Activated CD8-positive, alpha-beta memory T cell treated with anti-CD3 and anti-CD28 coated beads for 1 hour (primary cell): ENCODE measurements at places on chromosomes 16 and 17.

DNA sequence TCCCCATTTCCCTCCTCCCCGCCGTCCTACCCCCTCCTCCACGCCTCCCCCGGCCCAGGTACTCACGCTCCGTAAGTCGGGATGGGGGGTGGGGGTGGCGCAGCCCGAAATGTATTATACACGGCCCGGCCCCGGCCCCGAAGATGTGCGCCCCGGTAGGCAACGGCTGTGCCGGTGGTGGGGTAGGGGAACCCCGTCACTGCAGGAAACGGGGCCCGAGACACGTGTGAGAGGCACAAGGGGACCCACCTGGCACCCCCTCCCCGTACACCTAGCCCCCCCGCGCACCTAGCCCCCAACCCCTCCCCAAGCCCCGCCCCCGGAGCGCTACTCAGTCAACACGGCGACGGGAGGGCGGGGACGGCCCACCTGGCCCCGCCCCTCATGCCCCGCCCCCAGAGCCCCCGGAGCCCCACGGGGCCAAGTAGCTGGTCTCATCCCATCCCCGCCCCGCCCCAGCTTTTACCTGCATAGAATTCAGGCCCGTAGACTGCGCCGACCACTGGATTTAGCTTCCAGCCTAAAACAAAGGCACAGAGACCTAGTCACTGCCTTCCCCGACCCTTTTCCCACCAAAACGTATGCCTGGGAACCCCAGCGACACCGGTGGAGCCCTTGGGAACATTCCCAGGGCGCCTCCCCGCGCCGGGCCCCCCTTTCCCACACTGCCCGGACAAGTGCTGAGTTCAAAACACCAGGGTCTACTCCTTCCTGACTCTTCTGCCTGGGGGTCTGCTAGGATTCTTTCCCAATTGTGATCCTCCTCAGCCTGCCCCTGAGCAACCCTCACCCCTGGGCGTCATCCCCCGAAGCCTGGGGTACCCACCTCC, 22.8 kb downstream of the ENGASE start:
- DNase-seq, result no peak

DNA sequence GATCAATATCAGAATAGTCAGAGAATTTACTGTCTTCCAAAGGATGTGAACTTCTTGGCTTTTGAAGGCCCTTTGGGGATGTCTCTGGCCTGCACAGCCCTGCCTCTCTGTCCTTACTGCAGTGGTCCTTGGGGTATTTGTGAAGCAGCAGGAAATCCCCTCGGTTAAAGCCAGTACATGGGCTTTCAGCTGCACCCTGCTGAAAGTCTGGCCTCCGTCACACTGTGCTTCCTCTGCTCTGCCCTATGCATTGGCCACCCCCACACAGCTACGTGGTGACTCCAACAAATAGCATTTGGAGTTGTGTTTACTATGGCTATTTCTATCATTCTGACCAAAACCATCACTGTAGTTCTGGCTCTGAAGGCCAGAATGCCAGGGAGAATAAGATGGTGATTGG, 21.2 kb downstream of the SYCE1L start:
- no peak for DNase-seq

DNA sequence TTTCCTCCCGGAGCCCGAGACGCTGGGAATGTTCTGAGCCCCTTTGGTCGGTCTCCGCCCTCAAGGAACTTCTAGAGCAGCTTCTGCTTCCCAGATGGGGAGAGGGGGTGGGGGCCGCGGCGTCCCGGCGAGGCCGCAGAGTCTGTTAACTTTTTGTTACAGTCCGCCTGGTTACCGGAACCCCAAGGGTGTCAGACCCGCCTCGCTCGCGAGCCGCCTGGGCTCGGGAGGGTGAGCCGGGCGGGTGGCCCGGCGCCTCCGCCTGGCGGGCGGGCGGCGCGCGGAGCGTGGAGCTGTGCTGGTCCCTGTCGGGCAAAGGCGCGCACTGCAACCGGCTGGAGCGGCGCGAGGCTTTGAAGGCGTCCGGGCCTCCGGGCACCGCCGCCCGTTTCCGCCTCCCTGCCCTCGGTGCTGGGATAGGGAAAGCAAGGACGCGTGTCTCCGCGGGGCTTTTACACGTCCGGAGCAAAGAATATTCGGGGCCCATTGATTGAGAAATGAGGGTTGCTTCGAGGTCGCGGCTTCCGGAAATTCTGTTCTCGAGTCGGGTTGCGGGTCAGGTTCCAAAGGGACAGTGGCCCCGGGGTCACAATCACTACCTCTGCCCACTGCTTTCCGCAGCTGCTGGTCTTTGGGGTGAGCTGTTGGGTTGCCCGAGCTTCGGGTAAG, 1.7 kb downstream of the HS3ST3B1 start:
- DNase-seq, result peak; percentile 52

DNA sequence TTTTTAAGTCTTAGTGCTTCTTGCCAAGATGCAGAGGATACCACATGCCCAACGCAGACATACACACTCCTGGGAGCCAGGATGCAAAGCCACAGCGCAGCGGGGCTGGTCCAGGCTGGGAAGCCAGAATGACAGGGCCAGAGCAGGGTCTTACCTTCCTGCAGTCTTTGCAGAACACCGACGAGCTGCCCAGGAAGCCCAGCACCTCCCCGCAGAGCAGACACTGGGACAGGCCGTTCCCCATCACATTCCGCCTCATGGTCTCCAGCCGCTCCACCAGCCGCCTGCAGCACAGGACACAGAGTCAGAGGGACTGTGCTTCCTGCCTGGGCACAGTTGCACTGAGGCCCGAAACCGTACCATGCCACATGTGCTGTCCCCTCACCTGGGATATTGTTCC, 33.3 kb downstream of the RPH3AL start:
- DNase-seq, result no peak

DNA sequence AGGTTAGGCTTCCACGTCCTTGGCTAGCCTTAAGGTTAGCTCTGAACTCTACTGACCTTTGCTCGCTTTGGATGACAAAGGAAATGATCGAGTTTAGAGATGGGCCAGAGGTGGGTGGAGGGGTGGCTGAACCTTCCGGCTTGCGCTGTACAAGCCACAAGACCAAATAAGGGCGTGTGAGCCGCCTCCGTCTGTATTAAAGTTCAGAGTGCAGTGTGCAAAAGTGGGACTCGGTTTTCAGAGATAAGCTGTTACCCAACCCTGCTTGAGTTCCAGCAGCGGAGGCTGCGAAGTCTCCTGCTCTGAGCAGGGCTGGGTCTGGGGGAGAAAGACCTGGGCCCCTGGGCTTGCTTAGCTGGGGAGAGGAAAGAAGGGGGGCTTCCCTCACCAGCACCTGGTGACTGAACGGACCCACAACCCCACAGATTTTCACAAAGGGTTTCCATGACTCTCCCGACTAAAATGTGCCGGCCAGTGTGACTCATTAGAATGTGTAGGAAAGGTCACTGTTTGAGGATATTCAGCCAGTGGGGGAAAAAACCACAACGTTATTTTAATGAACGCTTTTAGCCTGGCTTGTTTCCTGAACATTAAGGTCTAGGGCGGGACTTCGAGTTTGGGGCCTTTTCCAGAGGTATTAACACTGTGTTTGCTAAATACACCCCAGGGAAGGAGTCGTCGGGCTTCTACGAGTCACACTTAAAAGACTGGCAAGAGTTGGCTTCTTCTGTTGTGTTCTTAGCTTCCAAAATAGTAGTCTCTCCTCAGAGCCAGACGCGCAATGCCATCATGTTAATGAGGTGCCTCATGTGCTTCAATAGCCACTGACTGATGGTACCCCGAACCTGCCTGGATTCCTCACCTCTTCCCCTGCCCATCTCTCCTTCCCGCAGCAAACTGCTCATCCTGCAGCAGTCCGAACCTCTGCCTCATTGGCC, 67.0 kb downstream of the CENPV start:
- DNase-seq, result peak; percentile 34

- DNase-seq, result no peak
Observed at GRCh38 chr17:19706791-19707727, 9.3 kb downstream of the SLC47A2 start.

- DNase-seq, result no peak
Observed at GRCh38 chr17:64006361-64007088, 8.4 kb downstream of the PRR29 start.

GRCh38 chr17:63911657-63912100, 621 bp upstream of the CSHL1 start:
- DNase-seq, result peak; percentile 21

DNA sequence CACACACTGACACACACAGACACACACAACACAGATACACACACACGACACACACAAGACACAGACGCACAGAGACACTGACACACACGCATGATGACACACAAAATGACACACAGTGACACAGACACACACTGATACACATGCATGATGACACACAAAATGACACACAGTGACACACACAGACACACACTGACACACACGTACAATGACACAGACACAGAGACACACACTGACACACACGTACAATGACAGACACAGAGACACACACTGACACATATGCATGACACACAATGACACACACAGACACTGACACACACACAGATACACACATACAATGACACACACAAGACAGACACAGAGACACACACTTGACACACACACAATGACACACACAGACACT, 10.3 kb downstream of the CACNG1 start:
- no peak for DNase-seq

DNA sequence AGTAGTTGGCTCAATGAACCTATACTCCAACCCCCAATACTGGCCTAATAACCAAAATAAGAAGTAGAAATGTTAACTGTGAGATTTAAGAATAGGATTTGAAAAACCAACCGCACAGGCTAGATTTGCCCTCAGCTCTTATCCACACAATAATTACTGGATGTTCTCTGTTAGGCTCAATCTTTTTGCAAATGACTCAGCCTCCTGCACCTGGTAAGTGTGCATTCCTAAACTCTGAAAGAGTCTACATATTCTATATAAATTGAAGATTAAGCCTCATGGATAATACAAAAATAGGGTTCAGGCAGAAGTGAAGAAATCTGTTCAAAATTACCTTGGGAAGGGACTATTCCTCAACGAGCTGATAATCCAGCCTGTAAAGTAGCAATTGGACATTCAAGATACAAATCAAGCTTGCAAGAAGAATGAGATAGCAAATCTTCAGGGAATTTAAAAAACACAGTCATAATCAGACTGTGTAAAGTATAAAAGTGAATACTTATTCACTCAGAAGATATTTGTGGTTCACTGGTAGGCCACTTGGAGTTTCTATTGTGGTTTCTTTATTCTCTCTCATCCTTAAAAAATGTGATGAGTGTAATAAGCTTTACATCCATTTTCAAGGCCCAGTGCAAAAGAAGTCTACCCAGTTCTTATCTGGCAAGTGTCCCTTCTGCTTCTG, 931.9 kb upstream of the SOX9 start:
- no peak for DNase-seq

DNA sequence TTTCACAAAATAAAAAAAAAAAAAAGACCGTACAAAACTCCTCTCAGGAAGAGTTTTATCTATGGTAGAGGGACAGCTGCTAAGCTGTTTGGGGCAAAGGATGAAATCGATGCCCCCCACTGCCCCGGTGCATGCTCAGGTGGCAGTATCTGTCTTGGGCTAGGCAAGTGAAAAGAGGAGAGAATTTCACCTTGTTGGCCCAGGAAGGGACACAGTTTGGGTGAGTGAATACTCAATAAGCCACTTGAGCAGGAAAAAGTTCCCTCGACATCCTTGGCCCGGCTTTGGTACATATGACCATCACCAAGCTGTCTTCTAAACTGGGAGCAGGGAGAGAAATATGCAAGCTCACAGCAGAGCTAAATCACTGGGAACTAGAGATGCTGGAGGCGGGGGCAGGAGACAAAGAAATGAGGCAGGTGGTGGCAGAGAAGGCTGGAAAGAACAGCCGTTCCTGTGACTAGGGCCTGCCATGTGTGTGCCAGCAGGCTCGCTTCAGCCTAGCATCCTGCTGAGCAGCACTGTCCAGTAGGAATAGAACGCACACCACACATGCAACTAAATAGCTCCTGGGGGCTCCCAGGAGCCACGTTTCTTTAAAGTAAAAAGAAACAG, 8.2 kb upstream of the EIF1 start:
- no peak for DNase-seq

DNA sequence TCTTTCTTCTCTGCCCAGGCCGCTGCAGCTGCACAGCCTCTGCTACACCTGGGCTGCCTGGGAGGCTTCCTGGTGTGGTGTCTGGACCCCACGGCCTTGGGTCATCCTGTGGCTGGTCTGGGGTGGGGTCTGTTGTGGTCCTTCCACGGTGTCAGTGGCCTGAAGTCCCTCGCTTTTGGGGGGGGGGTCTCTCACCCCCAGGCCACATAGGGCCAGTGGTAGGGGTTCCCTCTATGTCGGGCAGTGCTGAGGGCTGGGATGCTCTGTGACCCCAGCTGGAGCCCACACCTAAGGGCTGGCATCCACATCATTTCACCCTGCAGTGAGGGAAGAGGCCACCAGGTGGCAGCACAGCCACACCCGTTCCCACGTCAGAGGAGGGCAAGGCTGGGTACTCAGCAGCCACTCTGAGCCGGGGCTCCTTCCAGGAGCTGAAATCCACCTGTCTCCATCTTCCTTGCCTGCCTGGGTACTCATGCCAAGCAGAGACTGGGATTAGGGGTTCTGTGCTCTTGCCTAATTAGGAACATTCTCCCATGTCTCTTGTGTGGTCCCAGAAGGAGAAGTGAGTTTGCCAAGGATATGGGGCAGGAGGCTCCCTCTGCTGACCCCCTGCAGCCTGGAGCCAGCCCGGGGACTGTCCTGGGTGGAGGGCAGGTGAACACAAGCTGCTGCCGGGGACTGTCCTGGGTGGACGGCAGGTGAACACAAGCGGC, 13.0 kb downstream of the ENGASE start:
- peak; percentile 64 for DNase-seq

DNA sequence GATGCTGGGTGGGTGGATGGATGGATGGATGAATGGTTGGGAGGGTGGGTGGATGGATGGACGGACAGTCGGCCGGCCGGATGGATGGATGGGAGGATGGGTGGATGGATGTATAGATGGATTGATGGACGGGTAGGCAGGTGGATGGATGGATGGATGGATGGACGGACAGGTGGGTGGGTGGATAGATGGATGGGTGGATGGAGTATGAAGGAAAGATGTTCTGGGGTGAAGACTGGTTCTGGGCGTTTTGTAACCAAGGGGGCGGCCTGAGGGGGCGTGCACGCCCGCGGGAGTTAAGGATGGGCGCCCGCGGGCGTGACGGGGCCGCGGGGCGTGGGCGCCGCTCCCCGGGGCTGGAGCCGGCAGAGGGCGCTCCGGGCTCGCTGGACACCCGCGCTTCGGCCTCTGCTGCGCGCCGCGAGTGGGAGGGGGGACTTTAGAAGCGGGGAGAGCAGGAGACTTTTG, at the start of gene NECAB2:
NECAB2 (plus strand) TSS at position 407 of the 468 bp plus-strand sequence. CDS start 405 bp downstream, outside the sequence.
- no peak for DNase-seq

DNA sequence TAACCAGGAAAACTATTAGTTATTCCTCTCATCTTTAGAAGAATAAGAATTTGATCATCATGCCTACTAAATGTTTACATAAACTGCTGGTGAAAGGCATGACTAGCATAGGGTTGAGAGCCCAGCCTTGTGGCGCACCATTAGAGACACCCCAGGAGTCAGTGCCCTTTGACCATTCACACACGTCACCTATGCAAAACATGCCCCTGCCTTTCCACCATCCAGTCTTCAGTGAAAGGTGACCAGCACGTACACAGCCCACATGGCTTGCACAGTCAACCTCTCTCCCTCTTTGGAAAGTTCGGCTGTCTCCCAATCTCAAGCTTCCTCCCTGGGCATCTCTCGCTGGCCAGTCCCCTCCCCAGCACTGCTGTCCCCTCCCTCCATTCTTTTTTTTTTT, 150.3 kb downstream of the ENGASE start:
- no peak for DNase-seq
